ENCODE measurements at places on chromosomes 7 and 10.

DNA sequence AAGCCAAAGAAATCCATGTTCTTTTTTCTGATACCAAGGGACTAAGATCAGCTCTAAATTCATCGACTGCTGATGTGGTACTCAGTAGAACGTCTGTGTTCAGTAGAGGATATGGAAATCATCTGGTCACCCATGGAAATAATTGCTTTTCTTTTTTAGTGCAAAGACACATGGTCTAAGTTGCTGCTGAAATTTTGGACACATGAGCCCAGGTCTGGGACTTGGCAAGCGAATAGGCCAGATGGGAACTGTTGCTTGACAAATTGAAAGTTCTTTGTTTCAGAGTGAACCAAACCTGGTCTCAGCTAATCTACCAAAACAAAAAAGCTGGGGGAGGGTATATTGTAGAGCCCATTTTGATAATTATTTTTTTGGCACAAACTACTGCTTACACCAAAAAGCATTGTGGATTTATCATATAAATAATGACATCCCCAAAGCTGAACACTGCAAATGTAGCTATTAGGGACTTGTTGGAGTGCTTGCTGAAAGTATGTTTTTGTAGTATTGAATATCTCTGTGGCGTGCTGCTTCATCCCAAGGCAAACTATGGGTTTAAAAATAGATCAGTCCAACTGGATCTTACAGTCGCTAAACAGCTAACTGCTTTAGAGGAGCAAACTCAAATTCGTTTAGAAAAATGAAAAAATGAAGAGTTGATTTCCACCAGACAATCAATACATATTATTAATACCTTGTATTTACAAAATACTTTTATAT, 144.7 kb downstream of the TRIL start:
- DNase-seq: peak; percentile 96

- peak; percentile 23 for DNase-seq
Measured at GRCh38 chr10:101840102-101840684, 3.4 kb downstream of the KCNIP2 start.

- DNase-seq: no peak
Measured at GRCh38 chr10:49174926-49175500, 13.2 kb downstream of the TMEM273 start.

DNA sequence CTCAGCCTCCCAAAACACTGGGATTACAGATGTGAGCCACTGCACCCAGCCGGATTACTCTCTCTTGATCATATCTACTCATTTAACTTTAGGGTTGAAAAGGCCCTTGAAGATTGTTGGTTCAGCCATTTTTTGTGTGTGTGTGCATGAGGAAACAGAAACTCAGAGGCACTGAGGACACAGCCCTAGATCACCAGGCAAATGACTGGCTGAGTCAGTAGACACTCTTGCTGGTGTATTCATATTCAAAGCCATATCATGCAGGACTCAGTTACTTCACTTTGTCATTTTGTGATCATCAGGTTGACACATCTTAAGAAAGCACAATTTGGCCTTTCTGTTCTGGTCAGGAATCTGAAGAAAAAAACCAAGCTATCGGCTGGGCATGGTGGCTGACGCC, 253.4 kb downstream of the TRIL start:
- DNase-seq: no peak

DNA sequence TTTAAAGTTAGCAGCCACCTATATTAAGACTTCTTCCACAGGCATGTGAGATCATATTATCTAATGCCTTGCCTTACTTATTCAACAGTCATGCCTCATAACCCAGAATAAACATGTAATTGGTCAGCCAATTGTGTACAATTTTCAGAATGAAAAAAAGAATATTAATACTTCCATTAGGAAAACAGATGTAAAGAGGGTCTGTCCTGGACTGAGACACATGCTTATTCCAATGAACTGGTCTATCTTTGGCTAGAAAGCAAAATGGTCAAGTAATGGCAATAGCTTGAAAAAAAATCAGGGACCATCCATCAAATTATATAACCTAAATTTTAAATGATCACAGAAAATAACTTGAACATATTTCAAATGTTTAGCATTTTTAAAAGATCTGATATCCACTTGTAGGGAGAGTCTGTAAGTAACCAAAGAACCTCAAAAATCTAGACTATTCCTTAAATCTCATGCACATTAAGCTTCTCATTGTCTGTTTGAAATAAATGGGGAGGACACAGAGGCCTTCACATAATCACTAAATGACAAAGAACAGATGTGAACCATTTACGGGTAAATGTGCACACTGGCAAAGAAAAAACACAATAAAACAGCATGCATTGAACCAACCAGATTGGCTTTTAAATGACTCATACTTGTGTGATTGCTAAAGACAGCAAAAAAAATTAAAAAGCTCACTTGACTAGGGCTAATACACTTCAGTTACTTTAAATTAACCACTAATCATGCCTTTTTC, 568.8 kb upstream of the PCDH15 start:
- DNase-seq: no peak

DNA sequence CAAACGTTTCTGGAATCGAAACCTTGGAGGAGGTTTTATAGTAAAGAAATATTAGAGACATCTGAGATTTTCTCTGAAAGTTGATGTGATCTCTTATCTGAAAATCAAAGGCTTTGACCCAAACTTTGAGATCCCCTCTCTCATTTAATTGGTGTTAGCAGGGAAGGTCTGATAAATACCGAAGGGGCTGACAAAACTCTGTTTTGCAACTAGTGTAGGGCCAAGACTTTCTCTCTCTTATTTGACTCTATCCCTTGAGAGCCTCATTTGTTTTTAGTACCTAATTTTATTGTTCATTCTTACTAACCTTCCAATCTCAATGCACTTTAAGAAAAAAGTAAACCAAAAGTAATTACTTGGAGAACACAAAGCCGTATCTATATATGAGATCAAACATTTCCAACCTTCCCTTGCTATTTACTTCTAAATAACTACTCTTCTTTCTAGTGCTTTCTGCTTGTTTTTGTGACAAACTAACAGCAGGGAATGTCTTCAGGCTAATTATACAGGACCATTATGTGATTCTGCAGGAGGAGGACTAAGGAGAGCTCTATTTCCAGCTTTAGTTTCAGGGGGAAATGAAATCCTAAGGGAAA, 33.4 kb upstream of the NPVF start:
- DNase-seq: no peak

DNA sequence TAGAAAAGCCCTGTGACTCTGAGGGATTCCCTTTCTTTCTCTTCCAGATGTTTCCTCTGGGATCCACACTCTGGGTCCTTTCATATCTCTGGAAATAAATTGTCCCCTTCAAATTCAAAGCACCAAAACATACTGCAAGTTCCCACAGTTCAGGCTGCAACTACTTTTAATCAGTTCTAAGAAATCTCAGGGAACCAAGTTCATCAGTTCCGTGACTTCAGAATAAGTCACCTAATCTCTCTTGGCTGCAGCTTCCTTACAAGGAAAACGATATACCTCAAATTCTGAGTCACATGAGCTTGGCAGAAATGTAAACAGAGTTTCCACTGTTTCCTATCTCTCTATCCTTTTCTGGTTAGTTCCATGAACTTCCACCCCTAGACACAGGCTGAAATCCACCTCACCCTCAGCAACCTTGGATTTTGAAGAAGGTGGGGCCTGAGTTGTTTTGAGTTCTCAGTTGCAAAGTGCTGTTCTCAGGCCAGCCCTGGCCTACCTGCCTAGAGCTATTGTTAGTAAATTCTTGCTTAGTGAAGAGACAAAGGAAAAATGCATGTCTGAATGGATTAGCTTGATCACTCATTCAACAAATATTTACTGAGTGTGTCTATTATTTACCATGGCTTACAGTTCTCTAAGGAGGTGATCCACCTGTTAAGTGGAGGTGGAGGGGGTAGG, 59.3 kb upstream of the IL6 start:
- DNase-seq: no peak

DNA sequence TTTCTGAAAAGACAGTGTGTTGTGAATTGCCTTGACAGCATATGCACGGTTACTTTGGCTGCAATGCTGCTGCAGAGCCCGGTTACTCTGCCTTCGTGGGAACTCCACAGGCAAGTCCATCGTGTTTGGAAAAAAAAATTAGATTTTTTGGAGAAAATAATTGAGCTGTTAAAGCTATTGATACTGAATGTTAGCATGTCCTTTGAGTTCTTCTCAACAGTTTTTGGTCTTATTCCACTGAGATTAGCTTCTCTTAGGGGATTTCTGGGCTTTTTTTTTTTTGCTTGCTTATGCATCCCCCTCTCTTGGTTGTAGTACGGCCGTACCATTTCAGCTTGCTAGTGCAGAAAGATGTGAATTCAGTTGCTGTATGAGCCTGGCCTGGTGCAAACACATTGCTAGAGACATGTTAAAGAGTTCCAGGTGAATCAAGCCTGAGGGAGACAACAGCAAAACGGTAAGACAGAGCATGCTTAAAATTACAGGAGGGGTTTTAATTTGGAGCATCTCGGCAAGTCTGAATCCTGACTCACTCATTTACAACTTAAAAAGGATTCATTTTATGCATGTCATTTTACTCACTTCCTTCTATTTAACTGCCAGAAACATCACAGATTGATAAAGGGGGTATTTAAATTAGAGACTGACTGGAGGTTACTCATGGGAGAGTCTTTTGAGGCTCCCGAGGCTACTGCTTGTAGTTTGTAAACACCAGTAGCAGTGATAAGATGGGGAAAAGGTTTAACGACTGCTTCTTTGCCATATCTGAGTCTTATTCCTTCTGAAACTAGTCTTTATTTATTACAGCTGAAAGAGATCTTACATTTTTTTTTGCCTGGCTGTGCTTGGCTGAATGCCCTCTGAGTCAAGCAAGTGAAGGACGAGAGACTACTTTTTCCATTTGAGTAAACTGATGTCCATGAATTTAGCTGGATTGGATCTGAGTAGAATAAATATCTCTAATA, 113.7 kb downstream of the CDK14 start:
- no peak for DNase-seq

GRCh38 chr7:56033671-56034432, 17.4 kb downstream of the PSPH start:
- peak; percentile 90 for DNase-seq

- DNase-seq: no peak
Measured at GRCh38 chr10:101046332-101047238, 15.2 kb upstream of the KAZALD1 start.

DNA sequence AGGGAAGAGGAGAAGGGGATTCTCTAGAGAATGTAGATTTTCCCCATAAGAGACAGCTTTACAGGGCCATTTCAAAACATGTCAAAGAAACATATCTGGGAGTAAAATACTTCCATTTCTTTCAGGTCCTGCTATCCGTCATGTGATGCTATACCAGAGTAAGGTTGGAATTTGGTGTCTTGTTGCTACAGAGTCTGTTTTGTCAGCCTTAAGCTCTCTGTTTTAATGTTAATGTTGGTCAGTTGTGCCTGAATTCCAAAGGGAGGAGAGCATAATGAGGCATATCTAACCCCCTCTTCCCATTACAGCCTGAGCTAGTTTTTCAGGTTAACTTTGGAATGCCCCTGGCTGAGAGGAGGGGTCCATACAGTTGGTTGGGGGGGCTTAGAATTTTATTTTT, 94.7 kb upstream of the CCDC71L start:
- DNase-seq: no peak

GRCh38 chr7:85529201-85529600, 342.3 kb upstream of the SEMA3D start:
- DNase-seq: no peak

GRCh38 chr7:41142904-41143473, 559.9 kb downstream of the INHBA start:
- DNase-seq: no peak

GRCh38 chr7:3771906-3772305, 470.9 kb downstream of the SDK1 start:
- DNase-seq: no peak

DNA sequence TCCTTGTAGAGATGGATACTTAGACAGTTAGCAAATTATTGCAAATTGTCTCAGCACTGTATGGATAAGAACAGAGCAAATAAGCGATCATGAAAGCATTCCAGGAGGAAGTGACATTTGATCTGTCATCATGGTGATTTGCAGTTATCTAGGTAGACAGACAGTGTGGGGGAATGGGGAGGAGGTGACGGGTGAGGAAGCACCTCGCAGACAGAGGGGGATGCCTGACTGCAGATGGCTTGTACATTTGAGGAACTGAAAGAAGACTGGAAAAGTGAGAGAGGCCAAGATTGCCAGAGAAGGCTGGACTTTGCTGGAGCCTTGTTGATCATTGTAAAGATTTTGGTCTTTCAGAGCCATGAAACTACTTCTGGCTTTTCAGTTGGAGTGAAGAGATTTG, 318.2 kb upstream of the CELF2 start:
- DNase-seq: no peak

- no peak for DNase-seq
Measured at GRCh38 chr7:107631588-107632491, 28.8 kb upstream of the SLC26A4 start.

- DNase-seq: no peak
Measured at GRCh38 chr7:1665549-1666316, 4.3 kb upstream of the ELFN1 start.

DNA sequence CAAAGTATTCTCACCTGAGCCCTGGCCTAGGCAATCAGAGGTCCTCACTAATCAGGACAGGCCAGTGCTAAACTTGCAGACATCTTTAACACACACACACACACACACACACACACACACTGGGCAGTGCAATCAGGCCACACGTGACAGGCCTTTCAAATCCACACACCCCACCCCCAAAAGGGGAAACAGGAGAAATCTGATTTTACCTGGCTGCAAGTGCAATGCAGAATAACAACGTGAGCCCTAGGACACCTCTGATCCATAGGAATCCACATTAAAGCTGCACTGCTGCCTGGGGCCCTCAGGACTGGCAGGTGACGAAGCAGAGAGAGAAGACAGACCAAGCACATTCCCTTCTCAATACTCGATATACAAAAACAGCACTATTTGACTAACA, 218.9 kb downstream of the FAM107B start:
- DNase-seq: no peak

DNA sequence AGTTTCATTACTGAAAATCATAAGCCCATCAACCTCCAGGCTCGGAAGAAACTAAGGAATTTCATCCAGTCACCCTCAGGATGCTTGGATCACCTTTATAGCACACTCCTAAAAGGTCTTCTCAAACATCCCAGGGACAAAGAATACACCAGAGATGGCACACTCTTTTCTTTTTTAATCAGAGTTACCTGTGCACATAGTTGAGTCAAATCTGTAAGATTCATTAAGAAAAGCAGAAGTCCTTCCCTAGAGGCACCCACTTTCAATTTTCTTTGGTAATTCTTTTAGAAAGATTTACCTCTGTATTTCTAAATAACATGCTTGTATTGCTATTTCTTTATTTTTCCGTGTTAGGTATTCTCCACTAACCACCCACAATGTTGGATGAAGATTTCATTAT, 50.6 kb upstream of the IL6 start:
- no peak for DNase-seq
